IMR-90 (cell line): ENCODE measurements at places on chromosomes 1 and 21.
A peak's percentile ranks its signal among the peaks of the same experiment; 100 is the strongest.

- no peak for DNase-seq
- no peak overlapping the region for H3K4me3 ChIP-seq
- no peak overlapping the region for H3K27ac ChIP-seq
- peaks cover 10% of the 10 kb centered on the region for H3K27me3 ChIP-seq
These were observed 113.7 kb downstream of the PTPRU start for GRCh38 chr1:29349871-29350491.

DNA sequence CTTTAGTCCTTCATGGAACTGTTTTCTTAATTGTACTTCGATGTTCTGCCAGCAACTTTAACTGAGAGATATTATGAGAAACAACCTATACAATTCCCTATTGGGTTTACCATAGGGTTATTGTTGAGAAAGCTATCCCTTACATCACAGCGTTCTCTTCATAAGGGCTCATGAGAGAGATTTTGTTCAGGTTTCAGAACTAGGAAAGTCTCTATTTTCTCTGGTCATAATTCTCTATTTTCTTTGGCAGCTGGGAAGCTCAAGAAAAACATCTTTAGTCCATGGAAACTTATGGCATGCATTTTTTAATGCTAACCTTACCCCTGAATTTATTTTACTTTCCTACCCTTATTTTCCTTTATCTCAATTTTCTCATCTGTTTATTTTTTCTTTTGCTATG is 38.2 kb downstream of the NMNAT2 start:
- DNase-seq = no peak
- H3K27ac ChIP-seq = no peak overlapping the region
- H3K27me3 ChIP-seq = peaks cover 14% of the 10 kb centered on the region
- no peaks in the 10 kb centered on the region for H3K4me1 ChIP-seq
- H3K4me3 ChIP-seq = no peak overlapping the region

DNA sequence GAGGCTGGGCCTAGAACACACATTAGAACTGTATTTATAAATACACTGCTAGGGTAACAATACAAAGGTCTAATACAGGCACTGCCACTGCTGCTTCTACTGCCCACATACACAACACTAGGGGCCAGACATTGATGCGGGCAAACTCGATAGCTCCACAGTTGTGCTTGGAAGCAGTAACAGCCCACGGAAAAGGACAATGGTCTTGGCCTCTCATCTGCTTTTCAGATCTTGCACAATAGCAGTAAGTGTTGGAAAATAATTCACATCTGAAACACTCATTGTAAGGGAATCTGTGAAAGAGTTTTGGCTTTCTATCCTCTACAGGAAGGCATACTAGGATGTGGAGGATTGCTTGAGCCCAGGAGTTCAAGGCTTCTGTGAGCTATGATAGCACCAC is 6.9 kb upstream of the SPOCD1 start:
- peak; percentile 39 for DNase-seq
- no peaks in the 10 kb centered on the region; the same call in 1 of the 2 replicates for H3K4me1 ChIP-seq
- H3K4me3 ChIP-seq = no peak overlapping the region
- H3K27me3 ChIP-seq = no peaks in the 10 kb centered on the region

GRCh38 chr1:154422521-154422920 is 17.4 kb downstream of the IL6R start:
- H3K36me3 ChIP-seq = no peaks in the 10 kb centered on the region; the same call in 1 of the 2 replicates
- no peaks in the 10 kb centered on the region for H3K27me3 ChIP-seq
- peaks cover 48% of the 10 kb centered on the region for H3K4me1 ChIP-seq
- no peak overlapping the region for H3K4me3 ChIP-seq
- no peak for DNase-seq
- no peak overlapping the region for H3K27ac ChIP-seq

DNA sequence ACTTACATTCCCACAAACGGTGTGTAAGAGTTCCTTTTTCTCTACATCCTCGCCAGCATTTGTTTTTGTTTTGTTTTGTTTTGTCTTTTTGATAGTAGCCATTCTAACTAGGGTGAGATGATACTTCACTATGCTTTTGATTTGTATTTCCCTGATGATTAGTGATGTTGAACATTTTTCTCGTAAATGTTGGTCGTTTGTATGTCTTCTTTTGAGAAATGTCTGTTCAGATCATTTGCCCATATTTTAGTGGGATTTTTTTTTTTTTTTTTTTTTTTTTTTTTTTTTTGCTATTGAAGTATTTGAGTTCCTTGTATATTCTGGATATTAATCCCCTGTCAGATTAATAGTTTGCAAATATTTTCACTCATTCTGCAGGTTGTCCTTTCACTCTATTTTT is 19.2 kb upstream of the GPR161 start:
- H3K27ac ChIP-seq = no peak overlapping the region
- H3K36me3 ChIP-seq = no peaks in the 10 kb centered on the region
- DNase-seq = no peak
- H3K27me3 ChIP-seq = no peaks in the 10 kb centered on the region
- no peak overlapping the region for H3K4me3 ChIP-seq
- H3K4me1 ChIP-seq = no peaks in the 10 kb centered on the region

DNA sequence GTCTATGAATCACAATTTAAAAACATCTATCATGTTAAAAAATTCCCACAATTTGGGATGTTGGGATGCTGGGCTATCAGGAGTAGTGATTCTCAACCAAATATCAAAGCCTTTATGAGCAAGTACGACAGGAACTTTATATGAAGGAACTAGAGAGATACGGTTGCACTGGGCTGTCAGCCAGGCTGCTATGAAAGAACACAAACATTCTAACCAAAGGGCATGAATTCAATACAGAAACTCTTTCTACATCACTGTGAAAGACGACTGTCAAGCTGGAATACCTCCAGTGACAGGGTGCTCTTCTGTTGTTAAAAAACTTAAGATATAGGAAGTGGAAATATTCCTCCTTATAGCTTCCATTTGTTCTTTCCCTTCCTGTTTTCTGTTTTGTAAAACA is 9.8 kb downstream of the CACNA1E start:
- H3K27me3 ChIP-seq = no peaks in the 10 kb centered on the region
- no peaks in the 10 kb centered on the region for H3K4me1 ChIP-seq

DNA sequence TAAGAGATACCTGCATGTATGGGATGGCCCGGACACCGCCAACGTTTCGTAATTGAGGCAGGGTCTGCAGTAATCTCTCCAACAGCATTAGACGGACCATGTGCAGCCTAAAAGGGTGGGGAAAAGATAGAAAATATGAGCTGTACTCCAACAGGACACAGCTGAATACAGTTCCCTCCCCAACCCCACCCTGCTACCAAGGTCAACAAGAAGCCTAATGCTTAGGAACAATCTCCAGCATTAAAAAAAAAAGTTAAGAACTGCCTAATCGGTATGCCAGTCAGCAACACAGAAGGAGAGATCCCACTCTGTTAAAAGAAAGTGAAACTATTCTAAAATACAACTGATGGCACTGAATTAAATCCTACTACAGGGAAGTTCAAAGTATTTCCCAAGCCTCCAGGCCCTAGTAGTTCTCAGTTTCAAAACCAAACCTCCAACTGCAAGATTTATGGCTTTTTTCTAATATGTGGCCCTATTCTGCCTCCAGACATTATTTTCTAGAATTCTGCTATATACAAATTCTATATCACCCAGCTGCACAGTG is 81.0 kb downstream of the UBR4 start:
- no peak for DNase-seq
- H3K4me3 ChIP-seq = no peak overlapping the region
- no peaks in the 10 kb centered on the region for H3K27me3 ChIP-seq
- H3K36me3 ChIP-seq = peaks cover 69% of the 10 kb centered on the region

- H3K4me1 ChIP-seq = no peaks in the 10 kb centered on the region
- no peak overlapping the region for H3K27ac ChIP-seq
- H3K27me3 ChIP-seq = peaks cover 61% of the 10 kb centered on the region
- DNase-seq = no peak
- H3K36me3 ChIP-seq = no peaks in the 10 kb centered on the region
- no peak overlapping the region for H3K4me3 ChIP-seq
These were observed 4.0 kb downstream of the FGR start for GRCh38 chr1:27630859-27631491.

GRCh38 chr21:45252448-45252925 is 35.2 kb downstream of the POFUT2 start:
- H3K27ac ChIP-seq = no peak overlapping the region
- no peak overlapping the region for H3K4me3 ChIP-seq
- H3K36me3 ChIP-seq = no peaks in the 10 kb centered on the region

DNA sequence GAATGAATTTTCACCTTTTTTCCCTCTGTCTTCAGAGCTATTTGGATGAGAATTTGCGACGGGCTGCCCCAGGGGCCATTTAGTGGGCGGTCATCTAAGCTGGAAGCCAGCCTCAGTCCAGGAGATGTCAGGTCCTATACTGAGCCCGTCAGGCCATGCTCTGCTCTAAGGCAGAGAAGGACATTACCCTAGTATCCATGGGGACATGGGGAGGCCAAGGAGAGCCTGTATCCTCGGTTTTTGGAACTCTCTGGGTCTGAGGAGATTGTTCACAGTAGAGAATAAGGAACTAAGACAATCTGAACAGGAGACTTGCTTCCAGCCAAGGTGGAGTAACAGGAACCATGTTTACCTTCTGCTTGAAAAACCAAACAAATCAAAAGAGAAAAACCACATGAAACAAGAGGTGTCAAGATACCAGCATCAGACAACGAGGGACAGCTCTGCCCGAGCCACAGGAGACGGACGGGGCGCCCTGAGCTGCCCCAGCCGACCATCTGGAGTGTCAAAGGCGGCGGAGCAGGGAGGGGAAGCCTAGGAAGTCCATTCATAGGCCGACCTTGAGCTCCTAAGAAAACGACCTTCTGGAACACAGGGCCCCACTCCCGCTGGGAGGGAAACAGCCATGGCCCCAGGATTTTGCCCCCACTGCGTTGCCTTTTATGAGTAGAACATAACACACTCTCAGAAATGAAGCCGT is 20.0 kb upstream of the ADARB1 start:
- no peaks in the 10 kb centered on the region for H3K27me3 ChIP-seq
- no peak for DNase-seq
- peak overlapping the region; percentile 75; the same call in 1 of the 2 replicates for H3K27ac ChIP-seq
- no peaks in the 10 kb centered on the region for H3K36me3 ChIP-seq
- H3K4me1 ChIP-seq = peaks cover 40% of the 10 kb centered on the region
- H3K4me3 ChIP-seq = no peak overlapping the region

DNA sequence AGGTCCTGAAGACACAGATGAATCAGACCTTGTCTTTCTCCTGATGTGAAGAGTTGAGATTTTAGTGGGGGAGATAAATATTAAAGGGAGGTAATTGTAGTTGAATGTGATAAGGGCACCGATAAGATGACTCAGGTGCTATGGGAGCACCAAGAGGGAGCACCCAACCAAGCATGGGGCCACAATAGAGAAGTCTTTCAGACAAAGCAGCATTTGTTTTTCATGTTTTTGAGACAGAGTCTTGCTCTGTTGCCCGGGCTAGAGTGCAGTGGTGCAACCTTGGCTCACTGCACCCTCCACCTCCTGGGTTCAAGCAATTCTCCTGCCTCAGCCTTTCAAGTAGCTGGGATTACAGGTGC is 16.2 kb downstream of the SZT2 start:
- peaks cover 4% of the 10 kb centered on the region; the same call in 1 of the 2 replicates for H3K4me1 ChIP-seq
- H3K36me3 ChIP-seq = peaks cover 41% of the 10 kb centered on the region
- H3K27me3 ChIP-seq = no peaks in the 10 kb centered on the region
- no peak overlapping the region for H3K4me3 ChIP-seq
- no peak overlapping the region for H3K27ac ChIP-seq

DNA sequence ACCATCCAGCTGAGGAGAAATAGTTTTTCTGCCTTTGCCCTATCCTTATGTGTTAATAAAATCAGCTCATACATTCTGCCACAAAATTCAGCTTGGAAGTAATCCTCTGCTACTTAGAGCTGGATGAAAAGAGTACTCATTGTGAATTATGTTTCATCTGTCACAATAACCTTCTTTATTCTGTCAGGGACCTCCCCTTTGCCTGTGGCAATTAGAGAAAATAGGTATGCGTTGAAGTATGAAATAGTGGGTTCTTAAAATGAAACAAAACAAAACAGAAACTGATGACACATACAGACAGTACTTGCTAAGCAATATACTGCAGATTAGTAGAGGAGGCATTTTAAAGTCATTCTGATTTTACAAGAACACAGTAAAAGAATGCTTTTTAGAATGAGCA is 578.5 kb downstream of the USP25 start:
- no peaks in the 10 kb centered on the region for H3K36me3 ChIP-seq
- no peaks in the 10 kb centered on the region for H3K4me1 ChIP-seq
- no peak overlapping the region for H3K4me3 ChIP-seq
- DNase-seq = peak; percentile 15
- H3K27me3 ChIP-seq = no peaks in the 10 kb centered on the region

DNA sequence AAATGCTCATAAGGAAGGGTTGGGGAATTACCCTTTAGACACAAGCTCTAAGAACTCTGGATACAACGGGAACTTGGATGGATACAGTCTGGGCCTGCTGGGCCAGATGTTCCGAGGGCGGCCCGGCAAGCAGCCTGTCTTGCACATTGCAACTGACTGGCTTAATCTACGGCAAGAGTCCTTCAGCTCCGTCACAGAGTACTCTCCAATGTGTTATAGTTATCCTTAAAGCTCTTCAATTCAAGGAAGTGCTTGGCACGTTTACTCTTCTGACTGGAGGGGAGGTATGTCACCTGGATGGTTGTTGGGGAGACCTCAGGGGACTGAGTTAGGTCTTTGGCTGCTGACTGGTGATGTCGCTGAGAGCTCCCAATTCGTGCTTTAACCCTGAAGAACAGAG is 1.1 kb upstream of the CFAP141 start:
- no peaks in the 10 kb centered on the region for H3K27me3 ChIP-seq
- H3K4me3 ChIP-seq = no peak overlapping the region
- no peak for DNase-seq

DNA sequence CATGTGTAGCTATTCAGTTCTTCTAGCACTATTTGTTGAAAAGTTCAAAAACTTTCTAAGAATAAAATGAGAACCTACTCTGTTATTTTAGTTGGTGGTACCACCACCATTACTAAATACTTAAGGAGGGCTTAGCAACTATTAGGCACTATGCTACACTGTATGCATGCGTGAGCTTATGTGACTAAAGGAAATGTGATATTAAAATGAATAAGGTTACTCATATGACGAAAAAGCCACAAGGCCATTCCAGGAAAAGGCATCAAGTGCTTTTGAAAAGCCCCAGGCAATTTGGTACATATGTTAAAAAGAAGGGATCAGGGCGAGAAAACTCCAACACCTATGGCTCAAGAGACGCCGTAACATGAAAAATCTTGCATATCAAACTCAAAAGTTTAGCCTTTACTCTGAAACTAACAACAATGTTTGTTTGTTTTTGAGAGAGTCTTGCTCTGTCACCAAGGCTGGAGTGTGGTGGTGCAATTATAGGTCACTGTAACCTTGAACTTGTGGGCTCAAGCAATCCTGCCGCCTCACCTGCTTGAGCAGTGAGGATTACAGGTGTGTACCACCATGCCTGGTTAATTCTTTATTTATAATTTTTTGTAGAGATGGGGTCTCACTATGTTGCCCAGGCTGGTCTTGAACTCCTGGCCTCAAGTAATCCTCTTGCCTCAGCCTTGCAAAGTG is 42.5 kb downstream of the EPRS1 start:
- H3K27me3 ChIP-seq = no peaks in the 10 kb centered on the region
- no peak for DNase-seq
- H3K36me3 ChIP-seq = peaks cover 28% of the 10 kb centered on the region
- no peak overlapping the region for H3K4me3 ChIP-seq
- no peak overlapping the region for H3K27ac ChIP-seq
